Cortex of kidney (tissue), 1 donor: ENCODE measurements at places on chromosomes 1 and 21.

- DNase-seq = no peak
Measured at GRCh38 chr1:223708651-223709268, 3.6 kb upstream of the CAPN2 start.

GRCh38 chr1:225996946-225997545 lies 2.1 kb downstream of the SDE2 start:
- no peak for DNase-seq

GRCh38 chr1:65022216-65022615 lies 55.9 kb upstream of the JAK1 start:
- no peak for DNase-seq

- DNase-seq = no peak
Measured at GRCh38 chr1:89635825-89636815, 3.2 kb downstream of the LRRC8C start.

DNA sequence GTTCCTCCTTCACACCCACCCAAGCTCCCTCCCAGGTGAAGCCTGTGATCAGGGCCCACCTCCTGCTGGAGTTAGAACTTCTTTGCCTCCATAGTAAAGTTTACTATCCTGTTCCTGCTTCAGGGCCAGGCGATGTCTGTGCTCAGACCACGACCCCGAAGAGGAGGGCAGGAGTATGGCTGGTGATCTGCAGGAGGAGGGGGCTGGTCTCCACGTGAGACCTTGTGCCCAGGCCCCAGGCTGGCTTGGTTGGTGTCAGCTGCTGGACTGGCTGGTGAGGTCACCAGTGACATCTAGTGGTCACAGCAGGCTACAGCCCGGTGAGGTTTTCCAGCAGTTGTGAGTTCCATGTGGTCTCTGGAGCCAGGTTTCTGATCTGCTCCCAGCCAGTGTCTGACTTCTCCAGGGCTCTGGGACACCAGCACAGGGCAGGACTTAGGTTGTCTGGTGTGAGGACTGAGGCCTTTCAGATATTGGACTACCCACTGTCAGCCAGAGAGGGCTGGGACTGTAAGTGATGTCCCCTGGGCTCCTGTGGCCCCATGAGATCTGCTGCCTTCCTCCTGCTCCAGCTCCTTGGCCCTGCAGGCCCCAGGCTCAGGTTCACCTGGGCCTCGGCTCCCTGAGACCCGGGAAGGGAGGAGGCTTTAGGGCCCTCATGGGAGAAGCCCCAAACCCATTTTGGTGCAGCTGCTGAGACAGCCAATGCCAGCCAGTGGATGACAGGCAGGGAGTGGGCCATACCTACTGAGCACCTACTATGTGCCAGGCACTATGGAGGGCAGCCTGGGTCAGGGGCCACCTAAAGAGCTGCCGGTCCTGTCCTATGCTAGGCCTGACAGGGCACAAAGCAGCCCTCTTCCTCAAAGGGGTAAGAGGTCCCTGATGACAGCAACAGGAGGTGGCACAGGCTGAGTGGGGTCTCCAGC lies 6.0 kb upstream of the UBL4B start:
- DNase-seq = no peak

- DNase-seq = no peak
Measured at GRCh38 chr1:209911746-209912145, 26.3 kb upstream of the SYT14 start.

DNA sequence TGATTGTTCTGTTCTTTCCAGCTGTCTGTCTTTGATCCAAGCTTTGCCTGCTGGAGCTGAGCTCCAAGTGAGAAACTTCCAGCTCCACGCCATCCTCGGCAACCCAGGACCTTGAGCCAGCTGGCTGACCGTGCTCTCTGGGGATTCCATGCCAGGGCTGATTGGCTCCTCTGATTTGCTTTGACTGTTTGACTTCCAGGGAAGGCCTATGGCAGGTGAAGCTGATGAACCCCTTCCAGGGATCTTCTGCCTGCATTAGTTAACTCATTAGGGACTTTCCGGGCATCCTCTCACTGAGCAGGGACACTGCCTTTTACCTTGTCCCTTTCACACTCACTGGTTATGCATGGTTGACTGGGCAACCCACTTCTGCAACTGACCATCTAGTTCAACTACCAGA lies 406.1 kb downstream of the RPS6KC1 start:
- DNase-seq = no peak

DNA sequence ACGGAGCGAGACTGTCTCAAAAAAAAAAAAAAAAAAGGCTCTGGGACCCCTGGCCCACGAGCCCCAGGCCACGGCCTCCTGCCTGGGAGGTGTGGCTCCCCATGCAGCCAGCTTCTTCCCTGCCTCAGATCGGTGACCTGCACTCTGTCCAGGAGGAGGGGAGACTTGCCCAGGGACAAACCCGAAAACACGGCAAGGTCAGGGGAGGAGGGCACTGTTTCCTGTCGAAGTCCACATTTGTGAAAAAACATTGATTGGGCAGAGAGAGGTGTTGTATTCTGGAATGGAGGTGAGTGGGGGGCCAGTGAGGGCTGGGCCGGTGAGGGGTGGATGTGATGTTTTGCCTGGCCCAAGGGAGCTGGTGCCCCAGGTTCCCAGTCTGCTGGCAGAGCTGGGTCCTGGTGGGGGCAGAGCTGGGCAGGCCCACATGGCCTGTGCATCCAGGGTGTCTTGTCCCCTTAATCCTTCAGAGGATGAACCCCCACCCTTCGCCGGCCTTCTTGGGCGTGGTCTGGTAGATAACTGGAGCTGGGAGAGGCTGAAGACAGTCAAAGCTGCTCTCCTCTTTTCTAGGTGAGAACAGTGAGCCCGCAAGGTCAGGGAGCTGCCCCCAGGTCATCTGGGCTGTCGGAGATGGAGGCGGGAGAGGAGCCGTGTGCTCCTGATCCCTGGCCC lies 12.4 kb upstream of the FAAP20 start:
- DNase-seq = no peak

- DNase-seq = no peak
Measured at GRCh38 chr1:185070051-185070450, 24.7 kb downstream of the RNF2 start.

DNA sequence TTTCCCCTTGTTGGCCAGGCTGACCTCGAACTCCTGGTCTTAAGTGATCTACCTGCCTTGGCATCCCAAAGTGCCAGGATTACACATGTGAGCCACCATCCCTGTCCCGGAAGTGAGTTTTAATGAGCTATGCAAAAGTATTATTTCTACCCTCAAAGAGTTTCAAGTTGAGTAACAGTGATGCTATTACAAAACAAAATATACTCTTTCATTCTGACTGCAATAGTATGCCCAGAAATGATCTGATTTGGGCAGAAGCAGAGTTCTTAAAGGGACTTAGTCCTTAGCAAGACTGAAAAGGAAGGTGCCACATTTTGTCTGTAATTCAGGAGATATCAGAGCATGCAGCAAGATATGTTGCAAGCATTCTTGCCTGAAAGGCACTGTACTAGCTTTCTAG lies 375.4 kb downstream of the NUF2 start:
- no peak for DNase-seq

DNA sequence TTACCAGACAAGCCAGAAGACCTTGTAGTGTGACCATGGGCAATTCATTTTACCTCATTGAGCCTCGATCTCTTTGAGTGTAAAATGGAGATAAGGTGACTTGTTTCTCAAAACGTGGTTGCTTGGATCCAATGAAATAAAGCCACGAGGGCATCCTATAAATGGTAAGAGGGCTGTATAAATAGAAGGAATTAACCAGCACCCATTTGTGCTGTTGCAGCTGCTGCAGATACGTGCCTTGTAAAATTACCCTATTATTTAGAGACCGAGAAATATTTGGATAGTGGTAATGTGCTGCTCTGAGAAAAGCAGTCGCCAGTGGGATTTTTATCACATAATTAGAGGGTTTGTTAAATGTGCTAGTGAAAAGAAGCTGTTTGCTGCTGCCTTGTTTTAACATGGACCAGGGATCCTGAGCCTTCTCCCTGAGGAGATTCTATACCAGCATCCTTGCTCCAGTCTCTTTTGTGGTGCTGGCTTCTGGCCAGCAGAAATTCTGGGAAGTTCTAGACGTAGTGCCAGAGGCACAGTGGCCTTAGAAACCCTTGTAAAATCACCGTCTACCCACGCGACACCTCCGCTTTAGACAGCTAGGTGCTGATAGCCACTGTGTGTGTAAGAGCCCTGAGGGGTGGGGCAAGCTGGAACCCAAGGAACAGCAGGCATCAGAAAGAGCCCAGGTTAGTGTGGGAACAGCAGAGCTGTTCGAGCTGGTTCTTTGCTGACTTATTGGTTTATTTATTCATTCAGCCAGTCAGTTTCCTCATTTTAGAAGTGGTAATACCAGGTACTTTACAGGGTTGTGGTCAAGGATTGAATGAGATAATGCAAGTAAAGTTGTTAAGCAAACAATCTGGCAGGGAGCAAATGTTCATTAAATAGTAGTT lies 137.5 kb downstream of the NOS1AP start:
- no peak for DNase-seq

GRCh38 chr1:200610846-200611245 lies 9.7 kb downstream of the KIF14 start:
- no peak for DNase-seq

- no peak for DNase-seq
Measured at GRCh38 chr1:104878203-104878909, 1128.7 kb downstream of the AMY1C start.

- no peak for DNase-seq
Measured at GRCh38 chr21:28993293-28993629, 584 bp upstream of the LTN1 start.

- no peak for DNase-seq
Measured at GRCh38 chr1:208235356-208235981, 8.7 kb downstream of the PLXNA2 start.

DNA sequence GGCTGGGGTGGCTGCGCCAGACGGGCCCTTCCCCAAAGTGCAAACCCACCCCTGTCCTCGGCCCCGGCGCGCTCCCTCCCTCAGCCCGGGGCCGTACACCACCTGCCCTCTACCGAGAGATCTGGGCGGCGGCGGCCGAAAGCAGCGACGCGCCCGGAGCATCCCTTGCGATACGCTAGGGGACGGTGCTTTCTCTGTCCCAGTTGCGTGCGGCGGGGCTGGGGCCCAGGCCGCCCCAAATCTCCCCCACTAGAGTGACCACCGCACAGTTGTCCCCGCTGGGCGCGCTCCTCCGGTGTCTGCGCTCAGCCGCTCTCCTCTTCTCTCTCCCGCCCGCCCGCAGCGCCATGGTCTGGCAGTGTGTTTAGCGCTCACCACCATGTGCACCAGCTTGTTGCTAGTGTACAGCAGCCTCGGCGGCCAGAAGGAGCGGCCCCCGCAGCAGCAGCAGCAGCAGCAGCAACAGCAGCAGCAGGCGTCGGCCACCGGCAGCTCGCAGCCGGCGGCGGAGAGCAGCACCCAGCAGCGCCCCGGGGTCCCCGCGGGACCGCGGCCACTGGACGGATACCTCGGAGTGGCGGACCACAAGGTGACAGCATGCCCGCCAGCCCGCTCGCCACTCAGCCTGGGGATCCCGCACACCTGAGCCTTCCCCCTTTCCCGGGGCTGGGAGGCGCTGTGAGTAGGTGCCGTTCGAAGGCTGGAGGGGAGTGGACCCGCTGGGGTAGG lies 1.0 kb downstream of the ST6GALNAC5 start:
- DNase-seq = no peak

- DNase-seq = no peak
Measured at GRCh38 chr21:18931237-18931636, 527.7 kb upstream of the TMPRSS15 start.
